ENCODE measurements at places on chromosomes 12 and 14.
A peak's percentile ranks its signal among the peaks of the same experiment; 100 is the strongest.

DNA sequence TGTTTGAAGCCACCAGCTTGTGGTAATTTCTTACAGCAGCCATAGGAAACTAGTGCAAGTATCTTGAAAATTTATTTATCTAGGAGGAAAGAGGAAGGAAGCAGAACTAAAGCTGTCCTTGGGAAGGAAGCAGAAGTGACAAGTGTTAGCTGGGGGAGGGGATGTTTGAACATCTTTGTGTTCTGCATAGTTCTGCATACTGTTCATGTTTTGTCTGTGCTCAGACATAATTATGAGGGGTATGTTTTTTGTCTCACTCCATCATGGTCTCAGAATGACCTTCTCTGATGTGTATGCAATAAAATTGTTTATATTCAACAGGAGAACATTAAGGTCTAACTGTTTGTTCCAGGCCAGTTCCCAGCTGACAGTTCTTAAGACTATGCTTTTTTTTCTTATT is 606.5 kb downstream of the GALC start:
- no peak for DNase-seq

DNA sequence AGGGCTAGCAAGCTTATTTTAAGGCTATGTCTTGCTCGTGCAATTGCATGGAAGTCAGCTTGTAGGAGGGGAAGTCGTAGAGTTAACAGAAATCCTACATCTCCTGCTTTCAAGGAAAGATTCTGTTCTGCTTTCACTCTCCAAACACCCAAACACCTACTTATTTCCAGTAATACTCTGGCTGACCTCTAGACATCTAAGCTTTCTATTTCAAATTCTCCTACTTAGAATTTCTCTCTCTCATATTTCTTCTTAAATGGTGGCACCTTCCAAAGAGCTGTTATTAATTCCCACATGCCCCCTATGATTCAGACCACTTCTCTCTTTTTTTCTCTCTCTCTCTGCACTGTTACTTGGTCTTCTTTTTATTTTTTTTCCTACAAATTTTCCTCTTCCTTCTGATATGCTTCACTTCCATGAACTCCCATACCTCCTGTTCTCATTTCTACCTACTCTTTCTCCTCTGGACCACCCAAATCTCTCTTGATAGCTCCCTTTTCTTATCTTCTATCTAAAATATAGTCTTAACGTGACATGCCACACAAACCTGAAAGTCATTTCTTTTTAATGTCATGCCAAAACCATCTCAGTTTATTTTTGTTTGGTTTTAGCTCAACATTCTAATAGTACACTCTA is 90.8 kb downstream of the RPS6KA5 start:
- DNase-seq: no peak

- DNase-seq: peak; percentile 51
These were observed at the start of gene DNAAF2 for GRCh38 chr14:49634547-49635334. Gene DNAAF2 (minus strand): TSS chr14:49635244. CDS start chr14:49635149, 95 bp downstream.

DNA sequence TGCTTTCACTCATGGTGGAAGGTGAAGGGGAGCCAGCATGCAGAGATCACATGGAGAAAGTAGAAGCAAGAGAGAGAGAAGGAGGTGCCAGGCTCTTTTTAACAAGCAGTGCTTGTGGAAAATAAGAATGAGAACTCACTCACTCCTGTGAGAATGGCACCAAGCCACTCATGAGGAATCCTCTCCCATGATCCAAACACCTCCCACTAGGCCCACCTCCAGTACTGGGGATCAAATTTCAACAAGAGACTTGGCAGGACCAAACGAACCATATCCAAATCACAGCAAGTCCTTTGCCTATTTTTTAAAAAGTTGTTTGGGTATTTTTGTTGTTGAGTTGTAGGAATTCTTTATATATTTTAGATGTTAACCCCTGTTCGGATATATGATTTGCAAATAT is 245.9 kb upstream of the ARID2 start:
- no peak for DNase-seq

- no peak for DNase-seq
These were observed 8.3 kb upstream of the PPP1R13B start for GRCh38 chr14:103855734-103856095.

GRCh38 chr14:52253503-52253902 is 14.0 kb upstream of the PTGDR start:
- DNase-seq: no peak

GRCh38 chr14:65045006-65045405 is 57.3 kb downstream of the MAX start:
- DNase-seq: no peak

DNA sequence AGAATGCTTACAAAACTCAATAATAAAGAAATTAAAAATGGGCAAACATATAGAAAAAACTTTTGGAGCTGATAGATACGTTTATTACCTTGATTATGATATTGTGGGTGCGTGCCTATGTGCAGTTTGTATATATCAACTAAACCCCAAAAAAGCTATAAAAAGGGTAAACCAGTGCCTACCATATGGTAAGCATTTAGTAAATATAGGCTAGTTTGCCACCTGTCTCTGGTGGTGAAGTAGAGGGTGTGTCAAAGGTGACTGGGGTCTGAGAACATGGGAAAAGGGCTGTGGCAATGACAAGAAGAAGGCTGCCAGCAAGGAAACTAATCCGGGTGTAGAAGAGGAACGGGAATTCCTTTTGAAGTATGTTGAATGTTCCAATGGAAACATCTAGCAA is 18.3 kb downstream of the GALNT8 start:
- no peak for DNase-seq

- no peak for DNase-seq
These were observed 85.2 kb upstream of the MYF6 start for GRCh38 chr12:80622271-80622670.

- DNase-seq: no peak
These were observed 365 bp downstream of the CCDC59 start for GRCh38 chr12:82357845-82358199.

GRCh38 chr12:131087991-131088700 is 134.4 kb downstream of the ADGRD1 start:
- no peak for DNase-seq

GRCh38 chr14:24613241-24613640 is 3.8 kb upstream of the GZMH start:
- DNase-seq: no peak

- no peak for DNase-seq
These were observed 141.0 kb downstream of the ZFP36L1 start for GRCh38 chr14:68651652-68652432.

DNA sequence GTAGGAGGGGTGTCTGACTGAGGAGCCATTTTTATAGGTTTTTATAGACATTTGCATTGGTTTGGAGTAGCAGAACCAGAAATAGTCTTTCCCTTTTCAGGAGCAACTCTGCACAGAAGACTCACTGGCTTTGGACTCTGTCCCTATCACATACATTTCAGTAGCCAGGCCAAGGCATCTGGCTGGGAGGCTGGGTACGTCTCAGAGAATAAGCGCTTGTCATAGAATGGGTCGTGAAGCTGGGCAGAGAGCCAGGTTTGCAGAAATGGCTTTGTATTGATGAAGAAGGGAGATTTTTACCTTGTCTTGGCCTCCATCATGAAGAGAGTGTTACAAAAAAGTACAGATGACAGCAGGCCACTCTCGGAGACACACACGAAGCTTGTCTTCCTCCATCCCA is 98.6 kb downstream of the CACNA1C start:
- no peak for DNase-seq

GRCh38 chr12:75844049-75844770 is 187.4 kb downstream of the PHLDA1 start:
- DNase-seq: no peak

- no peak for DNase-seq
These were observed 250.2 kb downstream of the C12orf50 start for GRCh38 chr12:87779016-87779415.

DNA sequence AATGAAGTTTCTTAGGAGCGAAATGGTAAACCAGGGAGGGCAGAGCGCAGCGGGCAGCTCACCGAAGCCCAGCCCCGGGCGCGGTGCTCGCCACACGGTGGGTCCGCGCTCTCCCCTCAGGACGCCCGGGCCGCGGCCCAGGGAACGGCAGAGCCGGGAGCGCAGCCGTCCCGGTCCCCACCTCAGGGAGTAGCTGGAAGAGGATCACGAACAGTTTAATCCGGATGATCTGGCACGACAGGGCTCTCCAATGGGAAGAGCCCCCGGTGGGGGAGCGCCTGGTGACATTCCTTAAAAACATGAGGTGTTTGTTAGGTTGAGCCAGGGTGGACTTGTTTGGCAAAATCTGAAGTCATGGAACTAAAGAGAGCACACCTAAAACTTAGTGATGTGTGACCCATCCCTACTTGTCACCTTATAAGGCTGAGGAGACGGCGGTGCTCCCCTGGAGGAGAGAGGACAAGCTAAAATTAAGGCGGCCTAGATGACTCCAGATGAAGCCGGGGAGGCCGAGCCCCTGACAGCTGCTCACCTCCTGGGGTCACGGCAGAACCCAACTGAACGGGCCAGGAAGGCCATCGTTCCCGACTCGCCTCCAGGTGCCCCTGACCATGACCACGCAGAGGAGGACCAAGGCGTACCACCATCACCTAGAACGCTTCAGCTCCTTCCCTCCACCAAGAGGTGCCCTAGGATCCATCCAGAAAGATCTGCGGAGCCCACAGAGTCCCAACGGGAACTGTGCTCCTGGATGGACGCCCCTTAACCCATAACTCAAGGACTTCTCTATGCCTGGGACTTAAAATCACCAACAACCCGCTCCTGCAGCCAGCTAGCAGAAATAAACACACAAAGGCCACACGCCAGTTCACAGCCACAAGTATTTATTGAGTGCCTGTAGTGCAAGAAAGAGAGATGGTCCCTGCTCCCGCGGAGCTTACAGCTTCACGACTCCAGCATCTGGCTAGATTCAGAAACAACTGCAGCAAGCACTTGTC is 866 bp upstream of the PITPNM2 start:
- DNase-seq: no peak

DNA sequence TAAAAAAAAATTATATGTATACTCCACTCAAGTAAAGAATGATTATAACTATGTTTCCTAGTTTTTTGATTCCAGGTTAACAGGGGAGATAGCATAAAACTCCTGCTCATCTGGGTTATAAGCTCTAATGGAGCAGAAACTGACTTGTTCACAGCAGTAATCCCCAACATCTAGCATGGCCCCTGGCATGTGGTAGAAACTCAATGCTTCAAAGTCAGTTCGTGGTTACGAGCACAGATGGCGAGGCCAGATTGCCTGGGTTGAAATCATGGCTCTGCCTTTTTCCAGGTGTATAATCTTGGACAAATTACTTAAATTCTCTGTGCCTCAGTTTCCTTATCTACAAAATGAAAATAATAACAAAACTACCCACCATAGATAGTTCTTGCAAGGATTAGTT is 183.8 kb downstream of the TTC7B start:
- no peak for DNase-seq

DNA sequence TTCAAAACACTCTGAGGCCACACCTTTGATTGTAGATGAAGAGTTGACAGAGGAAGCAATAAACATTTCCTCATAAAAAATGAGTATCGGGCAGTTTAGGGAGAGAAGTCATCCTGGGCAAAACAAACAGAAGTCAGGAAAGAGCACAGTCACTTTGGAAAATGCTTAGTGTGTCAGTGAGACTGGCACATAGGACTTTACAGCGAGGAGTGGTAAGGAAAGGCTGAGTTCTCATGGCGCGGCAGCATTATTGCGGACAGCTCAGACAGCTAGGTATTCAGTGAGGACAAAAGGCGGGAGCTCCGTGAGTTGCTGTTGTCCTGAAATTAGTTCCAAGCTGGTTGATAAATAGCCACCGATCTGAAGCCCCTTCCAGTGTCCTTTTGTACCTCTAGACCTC is 229.9 kb downstream of the SNAPC1 start:
- DNase-seq: no peak

- DNase-seq: no peak
These were observed 101.3 kb downstream of the HMGA2 start for GRCh38 chr12:65925626-65926025.

- DNase-seq: no peak
These were observed 1.4 kb upstream of the M6PR start for GRCh38 chr12:8950702-8951478.

DNA sequence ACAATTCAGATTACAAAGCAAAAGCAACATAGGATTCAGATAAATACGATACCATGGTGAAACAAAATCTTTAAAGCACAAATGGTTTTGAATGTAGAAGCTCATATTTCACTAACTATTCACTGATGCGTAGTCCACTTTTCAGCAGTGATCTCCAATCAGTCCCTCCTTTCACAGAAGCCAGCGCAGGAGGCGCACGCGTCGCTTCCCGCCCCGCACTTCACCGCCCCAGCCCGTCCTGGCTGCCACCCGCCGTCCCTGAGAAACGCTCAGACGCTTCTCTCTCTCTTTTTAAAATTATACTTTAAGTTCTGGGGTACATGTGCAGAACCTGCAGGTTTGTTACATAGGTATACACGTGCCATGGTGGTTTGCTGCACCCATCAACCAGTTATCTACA is 19.8 kb upstream of the CHFR start:
- no peak for DNase-seq

- DNase-seq: no peak
These were observed 228.6 kb downstream of the MED13L start for GRCh38 chr12:116048879-116049278.
